Inflammatory macrophage treated with lipopolysaccharide for 4 hours (primary cell): ENCODE measurements at places on chromosomes 12 and 14.
A peak's percentile ranks its signal among the peaks of the same experiment; 100 is the strongest.

- no peak for DNase-seq
Measured at GRCh38 chr14:95770777-95771176, 56.9 kb upstream of the TCL1A start.

DNA sequence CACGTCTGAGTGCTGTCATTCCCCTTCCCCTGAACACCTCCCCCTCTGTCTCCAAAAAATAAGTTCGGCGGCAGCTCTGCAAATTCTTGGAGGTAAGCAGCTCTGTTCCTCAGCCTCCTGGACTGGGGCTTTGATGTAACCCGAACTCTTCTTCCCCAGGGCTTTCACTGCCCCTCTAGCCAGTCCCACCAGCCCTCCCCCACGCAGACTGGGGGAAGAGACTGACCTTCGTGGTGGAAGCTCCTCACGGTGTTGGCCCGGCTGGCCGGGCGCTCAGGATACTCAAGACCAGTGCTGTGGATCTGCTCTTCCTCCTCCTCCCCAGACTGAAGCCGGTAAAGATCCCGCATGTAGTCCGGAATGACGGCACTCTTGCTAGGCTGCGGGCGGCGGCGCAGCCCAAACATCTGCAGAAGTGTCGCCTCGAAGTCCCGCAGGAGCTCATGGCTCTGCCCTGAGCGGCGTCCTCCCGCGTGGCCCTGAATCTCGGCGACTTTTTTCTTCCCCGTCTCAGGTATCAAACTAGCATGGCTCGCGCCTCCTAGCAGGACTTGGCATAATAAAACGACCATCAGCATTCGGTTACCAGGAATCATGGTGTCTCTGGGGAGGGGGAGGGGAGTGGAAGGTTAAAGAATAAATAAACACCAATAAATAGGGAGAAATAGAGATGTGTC lies 4.9 kb downstream of the BMP4 start:
- DNase-seq = no peak

- peak; percentile 10 for DNase-seq
Measured at GRCh38 chr12:52442600-52443061, 8.5 kb upstream of the KRT75 start.

DNA sequence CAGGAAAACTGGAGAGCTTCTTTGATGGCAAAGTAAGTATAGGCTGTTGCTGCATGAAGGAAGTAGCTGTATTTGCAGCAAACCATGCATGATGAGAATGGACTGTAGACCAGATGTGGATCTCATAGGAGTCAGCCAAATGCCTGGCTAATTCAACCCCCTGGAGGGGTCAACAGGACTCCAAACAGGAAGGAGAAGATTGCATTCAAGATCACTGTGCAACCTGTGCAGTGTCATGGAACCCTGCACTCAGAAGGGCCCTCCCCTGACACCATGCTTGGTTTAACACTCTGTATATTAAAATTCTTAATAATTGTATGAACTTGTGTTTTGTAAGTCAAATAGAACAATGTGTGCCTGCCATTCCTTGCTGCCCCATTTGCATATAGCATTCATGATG lies 225.1 kb upstream of the FSCB start:
- DNase-seq = no peak

DNA sequence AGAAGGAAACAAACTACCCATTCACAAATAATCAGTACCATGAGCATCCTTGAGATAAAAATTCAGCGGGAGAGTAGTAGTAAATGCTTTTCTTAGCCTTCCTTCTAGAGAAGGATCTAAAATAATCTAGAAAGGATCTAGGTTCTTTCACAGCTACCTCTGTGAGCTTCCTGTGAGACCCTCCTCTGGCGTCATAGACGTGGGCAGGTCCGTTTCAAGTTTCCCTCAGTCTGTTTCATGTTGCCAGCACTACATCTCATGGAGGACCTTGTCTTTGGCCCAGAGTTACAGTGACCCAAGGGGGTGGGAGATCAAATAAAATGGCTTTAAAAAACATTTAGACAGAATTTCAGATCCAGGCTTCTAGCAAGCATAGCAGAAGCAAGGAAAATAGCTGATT lies 13.6 kb downstream of the DAAM1 start:
- no peak for DNase-seq
